ENCODE measurements at places on chromosomes 3 and 15.

- no peak for DNase-seq
Observed at GRCh38 chr15:77901251-77901881, 176.1 kb downstream of the TBC1D2B start.

DNA sequence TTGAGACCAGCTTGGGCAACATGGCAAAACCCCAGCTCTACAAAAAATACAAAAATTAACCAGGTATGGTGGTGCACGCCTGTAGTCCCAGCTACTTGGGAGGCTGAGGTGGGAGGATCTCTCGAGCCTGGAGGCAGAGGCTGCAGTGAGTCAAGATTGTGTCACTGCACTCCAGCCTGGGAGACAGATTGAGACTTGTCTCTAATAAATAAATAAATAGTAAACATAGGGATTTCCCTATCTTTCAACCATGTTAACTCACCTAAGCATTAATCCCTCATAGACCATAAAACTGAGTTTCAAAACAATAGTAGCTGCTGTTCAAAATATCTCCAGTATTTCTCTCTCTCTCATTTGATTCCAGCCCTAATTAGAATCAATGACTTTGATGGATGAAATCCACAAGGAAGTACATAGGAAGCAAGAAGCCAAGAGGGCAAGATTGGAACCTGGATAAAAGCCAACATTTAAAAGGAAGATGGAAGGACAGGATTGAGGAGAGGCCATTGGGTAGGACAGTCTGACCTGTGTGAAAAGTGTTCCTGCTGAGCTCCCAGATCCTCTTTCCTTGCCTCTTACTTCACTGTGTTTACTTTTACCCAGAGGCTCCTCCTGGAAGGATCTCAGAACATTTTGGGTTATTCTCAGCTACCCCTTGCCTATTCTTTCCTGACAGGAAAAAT lies 12.4 kb upstream of the TTBK2 start:
- DNase-seq = no peak

GRCh38 chr3:154349223-154349622 lies 24.9 kb upstream of the DHX36 start:
- no peak for DNase-seq

GRCh38 chr15:24944954-24945353 lies 9.8 kb upstream of the SNRPN start:
- no peak for DNase-seq

DNA sequence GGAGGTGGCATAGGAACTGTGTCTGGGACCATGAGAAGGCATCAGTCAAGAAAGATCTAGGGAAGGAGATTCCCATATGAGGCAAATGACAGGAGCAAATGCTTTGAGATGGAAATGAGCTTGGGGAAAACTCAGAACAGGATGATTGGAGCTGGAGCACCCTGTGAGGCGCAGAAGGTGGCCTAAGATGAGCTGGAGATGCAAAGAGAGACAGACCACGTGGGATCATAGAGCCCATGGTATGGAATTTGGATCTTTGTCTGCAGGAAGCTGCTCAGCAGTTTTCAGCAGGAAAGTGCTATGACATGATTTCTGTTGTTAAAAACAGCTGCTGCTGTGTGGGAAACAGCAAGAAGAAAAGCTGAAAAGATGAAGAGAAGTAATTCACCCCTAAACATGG lies 310.6 kb downstream of the MAGI1 start:
- DNase-seq = no peak

DNA sequence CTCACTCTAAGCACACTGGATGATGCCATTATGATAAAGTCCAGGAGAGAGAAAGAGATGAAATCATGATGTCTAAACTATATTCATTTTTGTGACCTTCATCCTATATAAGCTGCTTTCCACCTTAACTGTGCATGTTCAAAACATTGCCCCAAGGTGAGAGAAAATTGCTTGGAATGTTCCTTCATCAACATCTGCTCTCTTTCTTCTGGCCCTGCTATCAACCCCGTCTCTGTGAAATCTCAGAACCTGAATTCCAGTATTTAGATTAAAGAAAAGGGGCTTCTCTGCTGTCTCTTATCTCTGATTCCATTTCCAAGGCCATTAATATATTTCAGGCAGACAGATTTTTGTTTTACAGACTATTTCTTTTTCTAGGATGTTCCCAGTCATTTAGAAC lies 47.3 kb upstream of the PHLDB2 start:
- DNase-seq = no peak

- DNase-seq = no peak
Observed at GRCh38 chr3:124780356-124780755, 50.1 kb downstream of the UMPS start.

- no peak for DNase-seq
Observed at GRCh38 chr3:20401253-20401652, 215.2 kb upstream of the SGO1 start.

DNA sequence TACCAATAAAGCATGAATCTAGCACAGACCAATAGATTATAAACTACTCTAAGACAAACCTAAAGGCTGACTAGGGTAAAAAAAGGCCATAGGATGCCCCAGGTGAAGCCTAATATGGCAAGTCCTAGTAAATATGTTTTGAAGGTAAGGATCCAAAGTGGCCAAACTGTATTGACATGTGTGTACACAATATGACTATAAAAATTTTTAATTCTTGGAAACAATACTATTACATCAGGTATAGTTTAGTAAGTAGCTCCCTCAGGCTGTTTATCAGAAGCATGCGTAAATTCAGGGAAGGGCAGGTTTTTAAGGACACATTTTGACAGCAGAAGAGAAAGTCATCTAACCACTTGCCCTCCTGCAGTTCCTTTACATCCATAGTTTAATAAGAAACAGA lies 18.8 kb downstream of the GNB4 start:
- DNase-seq = no peak

- DNase-seq = peak; percentile 38
Observed at GRCh38 chr3:23183731-23184130, 19.4 kb upstream of the UBE2E2 start.

GRCh38 chr15:75659928-75660645 lies 12.4 kb downstream of the SNX33 start:
- no peak for DNase-seq

DNA sequence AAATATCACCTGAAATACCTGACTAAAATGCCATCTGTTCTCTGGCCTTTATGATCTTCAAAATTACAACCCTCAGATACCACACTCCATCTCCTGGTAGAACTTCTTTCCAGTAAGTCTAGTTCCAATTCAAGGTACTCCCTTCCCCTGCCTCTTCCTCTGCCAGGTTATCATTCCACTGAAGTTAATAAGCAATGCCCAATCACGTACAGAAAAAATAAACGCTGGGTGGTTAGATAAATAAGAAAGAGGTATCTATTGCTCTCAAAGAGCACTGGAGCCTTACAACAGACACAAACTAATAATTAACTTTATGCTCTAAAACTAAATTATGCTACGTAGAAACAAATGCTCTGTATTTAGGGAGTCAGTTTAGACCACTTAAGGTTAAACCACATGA lies 112.5 kb downstream of the MYO9A start:
- no peak for DNase-seq

GRCh38 chr3:111676211-111677006 lies 81.3 kb upstream of the ZBED2 start:
- DNase-seq = no peak

GRCh38 chr15:34708422-34708821 lies 46.4 kb downstream of the GJD2 start:
- DNase-seq = peak; percentile 32

DNA sequence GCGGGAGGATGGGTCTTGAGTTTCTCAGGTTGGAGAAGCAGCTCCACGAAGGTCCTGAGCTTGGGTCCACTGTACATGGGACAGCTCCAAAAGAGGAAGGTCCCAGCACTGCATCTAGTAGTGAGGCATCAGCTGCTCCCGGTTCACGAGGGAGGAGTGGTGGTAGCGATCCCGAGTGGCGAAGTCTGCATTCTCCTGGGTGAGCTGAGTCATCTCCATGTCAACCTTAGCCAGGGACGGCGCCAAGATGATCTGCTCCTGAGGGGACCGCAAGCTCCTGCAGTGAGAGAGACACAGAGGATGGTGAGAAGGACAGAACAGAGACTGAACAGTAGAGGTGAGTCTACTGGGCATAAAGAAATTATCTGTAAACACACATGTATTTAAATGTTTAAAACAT lies 28.0 kb upstream of the HEG1 start:
- DNase-seq = no peak

DNA sequence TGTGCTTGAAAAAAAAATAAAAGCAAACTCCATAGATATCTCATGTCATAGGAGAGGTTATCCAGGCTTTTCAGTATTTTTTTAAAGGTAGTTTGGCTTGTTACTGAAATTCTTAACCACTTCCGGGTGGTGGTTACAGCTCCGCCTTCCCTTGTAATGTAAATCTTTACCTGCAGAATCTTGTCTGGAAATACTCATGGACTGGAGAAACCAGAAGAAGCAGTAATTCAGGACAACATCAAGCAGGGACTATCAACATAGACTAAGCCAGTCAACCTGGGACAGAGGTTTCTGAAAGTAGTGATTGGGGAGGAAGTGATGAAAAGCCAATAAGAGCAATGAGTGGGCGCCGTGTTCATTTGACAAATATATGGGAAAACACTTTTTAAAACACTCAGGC lies 78.9 kb upstream of the SKOR1 start:
- no peak for DNase-seq

All from hippocampal formation (tissue), 2 donors.